ENCODE measurements at places on chromosomes 1 and 21.

GRCh38 chr1:93537924-93538323, 90.0 kb downstream of the FNBP1L start:
- no peak for DNase-seq

GRCh38 chr1:49686107-49686506, 337.6 kb downstream of the AGBL4 start:
- DNase-seq: no peak

DNA sequence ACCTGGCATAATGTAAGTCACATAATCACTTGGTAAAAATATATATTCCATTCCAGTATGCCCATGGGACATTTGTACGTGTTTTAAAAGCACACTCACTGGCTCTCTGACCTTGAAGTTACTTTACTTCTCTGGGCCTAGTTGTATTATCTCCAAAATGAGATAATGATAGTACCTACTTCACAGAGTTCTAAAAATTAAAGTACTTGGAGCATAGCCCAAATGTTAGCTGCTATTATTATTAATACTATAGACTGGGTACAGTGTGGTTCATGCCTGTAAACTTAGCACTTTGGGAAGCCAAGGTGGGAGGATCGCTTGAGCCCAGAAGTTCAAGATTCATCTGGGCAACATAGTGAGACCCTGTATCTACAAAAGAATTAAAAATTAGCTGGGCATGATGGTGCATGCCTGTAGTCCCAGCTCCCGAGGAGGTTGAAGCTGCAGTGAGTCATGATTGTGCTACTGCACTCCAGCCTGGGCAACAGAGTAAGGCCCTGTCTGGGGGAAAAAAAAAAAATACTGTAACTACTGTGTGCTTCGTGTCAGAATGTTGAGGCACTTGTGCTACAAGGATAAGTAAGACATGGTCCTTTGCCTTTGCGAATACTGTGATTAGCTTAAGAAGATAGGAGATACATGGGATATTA, 45.7 kb downstream of the TDRD5 start:
- DNase-seq: no peak

- DNase-seq: no peak
Observed at GRCh38 chr1:18949686-18950400, 6.6 kb downstream of the IFFO2 start.

DNA sequence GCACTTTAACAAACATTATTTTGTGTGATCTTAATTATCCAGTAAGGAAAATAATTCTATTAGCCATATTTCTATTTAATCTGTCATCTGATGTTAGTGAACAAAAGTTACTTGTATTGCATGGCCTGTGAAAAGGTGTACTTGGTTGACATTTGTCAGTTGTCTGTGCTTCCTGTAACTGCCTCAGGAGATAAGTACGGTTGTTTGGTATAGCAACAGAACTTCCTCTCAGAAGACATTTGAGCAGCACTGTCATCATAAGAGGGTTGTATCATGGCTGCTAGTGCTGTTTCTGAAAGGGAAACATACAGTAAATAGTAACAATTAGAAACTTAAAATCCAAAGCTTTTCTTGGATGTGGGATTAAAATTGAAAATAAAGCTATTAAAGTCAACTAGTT, 3.4 kb downstream of the BLZF1 start:
- DNase-seq: no peak
